NCI-H1694 (cell line): ENCODE measurements at places on chromosomes 6 and 20.

DNA sequence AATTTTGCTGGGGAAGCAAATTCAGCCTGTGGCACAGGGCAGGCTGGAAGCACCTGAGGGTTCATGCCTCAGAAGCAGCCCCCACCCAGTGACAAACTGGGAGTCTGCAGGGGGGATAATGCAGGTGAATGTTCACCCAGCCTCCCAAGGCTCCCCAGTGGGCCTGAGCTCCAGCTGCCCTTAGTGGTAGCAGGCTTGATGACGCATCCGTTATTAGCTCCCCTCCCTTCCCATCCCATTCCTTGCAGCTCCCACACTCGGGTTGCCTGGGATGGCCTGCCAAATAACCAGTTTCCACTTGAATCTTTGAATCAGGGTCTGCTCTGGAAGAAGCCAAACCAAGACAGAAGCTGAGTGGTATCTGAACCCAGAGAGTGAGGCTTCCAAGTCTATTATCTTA is 15.8 kb downstream of the KCNK15 start:
- DNase-seq, result no peak

DNA sequence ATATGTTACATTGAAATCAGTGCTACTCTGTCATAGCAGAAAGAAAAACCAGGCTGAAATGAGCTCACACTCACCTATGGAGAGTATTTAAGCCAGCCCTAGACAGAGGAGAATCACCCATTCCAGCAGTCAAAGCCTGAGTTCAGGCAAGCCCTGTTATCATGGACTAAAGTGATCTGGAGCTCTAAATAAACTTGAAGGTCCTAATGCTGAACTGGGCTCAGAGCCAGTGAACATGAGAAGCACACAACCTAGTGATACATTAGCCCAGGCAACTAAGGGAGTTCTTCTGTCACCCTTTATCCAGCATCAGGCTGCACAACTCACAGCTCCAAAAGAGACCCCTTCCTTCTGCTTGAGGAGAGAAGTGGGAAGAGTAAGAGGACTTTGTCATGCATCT is 425.0 kb downstream of the COL12A1 start:
- DNase-seq, result no peak

GRCh38 chr6:85483846-85484245 is 34.0 kb downstream of the NT5E start:
- no peak for DNase-seq

DNA sequence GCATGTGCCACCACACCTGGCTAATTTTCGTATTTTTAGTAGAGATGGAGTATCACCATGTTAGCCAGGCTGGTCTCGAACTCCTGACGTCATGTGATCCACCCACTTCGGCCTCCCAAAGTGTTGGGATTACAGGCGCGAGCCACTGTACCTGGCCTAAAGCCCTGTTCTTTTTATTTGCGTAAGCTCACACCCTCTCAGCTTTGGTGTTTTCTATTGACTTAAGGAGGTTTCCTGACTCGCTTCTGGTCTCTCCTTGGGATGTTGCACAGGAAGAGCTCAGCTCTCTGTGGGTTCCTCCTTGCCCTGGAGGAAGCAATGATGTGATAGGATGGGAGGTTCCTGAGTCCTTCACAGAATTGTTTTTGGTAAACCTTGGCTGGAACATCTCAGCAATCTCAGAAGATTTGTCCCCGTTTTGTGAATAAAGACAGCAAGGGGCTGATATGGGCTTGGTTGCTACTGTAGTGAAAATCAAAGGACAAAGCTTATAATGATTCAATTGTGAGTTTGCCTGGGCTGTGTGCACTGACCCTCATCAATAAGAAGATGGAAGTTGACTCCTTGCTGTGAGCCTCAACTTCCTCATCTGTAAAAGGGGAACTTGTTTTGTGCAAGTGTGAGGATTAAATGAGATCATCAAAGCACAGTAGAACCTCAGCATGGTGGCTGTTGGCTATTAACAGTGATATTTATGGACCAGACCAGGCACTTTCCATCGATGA is 27.0 kb downstream of the TOX2 start:
- DNase-seq, result no peak

DNA sequence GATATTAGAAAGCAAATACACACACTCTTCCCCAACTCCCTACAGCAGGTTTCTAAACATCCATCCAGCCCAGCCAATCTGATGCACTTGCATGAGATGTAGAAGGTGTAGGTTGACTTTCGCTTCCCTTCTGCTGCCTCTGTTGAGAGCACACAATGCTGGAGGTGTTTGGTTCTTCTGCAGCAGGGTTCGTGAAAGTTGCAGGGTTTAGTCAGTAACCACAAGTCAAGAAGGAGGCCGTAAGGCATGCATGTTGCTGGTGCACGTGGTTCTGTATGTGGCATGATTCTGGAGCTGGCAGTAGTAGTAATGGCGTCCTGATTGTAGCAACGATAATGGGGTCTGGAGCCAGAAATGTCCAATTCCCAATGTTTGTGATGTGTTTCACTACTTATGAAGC is 53.0 kb downstream of the DEK start:
- no peak for DNase-seq

DNA sequence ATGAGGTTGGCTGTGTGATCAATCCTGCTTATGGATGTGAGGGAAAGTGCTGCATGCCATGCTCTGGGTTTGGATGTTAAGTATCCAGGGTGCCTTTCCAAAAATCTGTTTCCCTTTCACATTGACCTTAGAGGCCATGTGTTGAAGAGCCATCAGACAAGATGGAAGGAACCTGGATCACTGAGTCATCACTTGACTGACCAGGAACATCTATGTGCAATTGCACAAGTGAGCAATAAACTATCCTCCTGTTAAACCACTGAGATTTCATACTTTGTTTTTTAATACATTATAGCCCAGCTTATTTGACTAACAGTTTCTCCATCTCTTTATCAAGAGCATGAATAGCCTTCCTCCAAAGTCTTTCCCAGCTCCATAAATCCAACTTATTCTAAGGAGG is 17.8 kb upstream of the TMEM14A start:
- no peak for DNase-seq

- no peak for DNase-seq
Measured at GRCh38 chr6:35312076-35312800, 14.6 kb downstream of the DEF6 start.

DNA sequence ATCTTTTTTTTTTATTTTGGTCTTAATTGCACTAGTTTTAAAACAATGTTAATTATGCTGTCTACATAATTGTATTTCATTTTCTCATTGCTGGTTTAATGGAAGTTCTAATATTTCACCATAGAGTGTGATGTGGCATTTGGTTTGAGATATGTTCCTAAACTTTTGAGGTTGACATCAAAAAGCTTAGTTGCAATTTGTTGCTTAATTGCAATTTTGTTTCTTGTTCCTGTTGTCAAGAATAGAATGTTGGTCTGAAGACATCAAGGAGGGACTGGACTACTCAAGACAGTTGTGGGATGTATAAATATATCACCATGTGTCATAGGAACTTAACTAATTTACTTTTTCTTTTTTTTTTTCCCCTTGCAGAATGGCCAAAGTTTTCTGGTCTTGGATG is 12.5 kb downstream of the HSF2 start:
- no peak for DNase-seq

DNA sequence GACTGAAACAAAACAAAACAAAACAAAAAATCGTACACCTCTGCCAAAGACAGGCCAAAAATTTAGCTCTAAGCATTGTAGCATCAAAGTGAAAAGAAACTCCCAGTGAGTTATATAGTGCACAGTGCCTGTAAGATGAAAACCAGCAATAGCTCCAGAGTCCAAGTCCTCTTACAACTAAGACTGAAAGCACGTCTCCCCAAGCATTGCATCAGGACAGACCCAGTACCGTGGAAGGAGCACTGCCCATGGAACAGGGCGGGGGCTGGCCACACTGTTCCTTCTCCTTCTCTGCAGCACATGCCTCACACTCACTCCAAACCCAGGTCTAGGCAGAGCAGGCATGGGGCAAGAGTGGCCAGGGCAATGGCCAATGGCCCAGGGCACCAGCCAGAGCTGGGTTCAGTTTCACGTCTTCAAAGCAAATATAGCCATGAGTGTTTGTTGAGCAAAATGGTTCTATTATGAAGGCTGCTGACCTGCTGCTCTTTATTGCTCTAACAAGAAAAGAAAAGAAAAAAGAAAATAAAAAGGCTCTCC is 72.2 kb upstream of the PBOV1 start:
- DNase-seq, result no peak

GRCh38 chr6:137291441-137291840 is 72.3 kb upstream of the IFNGR1 start:
- peak; percentile 7 for DNase-seq

- no peak for DNase-seq
Measured at GRCh38 chr6:101404775-101405174, 11.3 kb downstream of the GRIK2 start.

DNA sequence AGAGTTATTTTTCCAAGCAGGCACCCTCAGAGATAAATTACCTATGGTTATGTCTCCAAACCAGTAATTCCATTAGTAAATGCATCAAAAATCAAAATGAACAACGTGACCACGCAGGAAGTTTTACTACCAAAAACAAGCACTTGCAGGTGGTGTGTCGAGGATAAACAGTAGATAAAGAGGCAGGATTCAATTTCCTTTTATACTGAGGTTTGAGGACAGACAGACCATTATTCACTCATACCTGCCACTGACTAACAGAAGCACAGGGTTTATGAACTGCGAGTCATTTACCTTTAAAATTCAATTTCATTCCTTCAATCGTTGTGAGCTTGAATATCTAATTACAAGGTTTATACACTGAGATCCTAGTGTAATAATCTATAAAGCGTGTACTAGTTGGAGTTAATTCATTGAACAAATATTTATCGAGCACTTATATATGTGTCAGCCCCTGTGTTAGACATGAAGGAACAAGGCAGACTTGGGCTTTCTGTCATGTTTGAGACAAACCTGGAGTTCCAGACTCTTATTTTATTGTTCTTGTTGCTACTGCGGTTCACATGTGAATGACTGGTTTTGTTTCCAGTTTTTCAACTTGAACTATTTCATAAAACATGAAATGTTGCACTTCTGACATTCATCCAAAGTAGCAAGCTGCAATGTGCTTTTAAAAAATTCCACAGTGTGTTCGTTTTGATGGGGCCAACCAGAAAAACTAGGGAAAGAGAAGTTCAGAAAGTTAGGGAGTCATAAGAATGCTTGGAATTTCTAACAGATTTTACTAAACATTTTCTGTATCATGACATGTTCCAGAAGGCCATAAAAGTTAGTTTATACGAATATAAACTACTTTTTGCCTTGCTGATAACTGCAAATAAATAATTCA is 205.6 kb downstream of the UST start:
- no peak for DNase-seq

DNA sequence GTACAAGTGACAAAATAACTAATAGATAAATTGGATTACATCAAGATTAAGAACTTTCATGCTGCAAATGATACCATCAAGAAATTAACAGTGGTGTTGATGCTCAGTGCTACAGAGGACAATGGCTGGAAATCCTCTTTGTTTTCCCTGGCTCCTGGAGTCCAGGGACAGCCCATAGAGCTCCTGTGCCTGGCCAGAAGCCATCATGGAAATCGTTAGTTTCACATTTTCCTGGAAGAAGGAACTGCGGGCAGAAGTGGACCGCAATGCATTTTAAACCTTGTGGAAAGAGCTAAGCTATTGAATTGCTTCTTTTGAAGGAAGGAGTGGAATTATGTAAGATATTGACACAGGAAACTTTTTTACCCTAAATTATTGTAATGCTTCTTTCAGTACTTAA is 276.0 kb downstream of the GJA1 start:
- no peak for DNase-seq

- no peak for DNase-seq
Measured at GRCh38 chr6:34472425-34472824, 6.5 kb downstream of the PACSIN1 start.

- DNase-seq, result no peak
Measured at GRCh38 chr6:77972334-77972733, 319.5 kb downstream of the MEI4 start.

- no peak for DNase-seq
Measured at GRCh38 chr6:3782876-3783832, 31.6 kb upstream of the PXDC1 start.

- DNase-seq, result no peak
Measured at GRCh38 chr20:31515775-31516107, 1.5 kb downstream of the HM13 start.

- no peak for DNase-seq
Measured at GRCh38 chr6:9610620-9611415, 804.1 kb downstream of the TFAP2A start.

GRCh38 chr20:1686151-1686748 is 28.7 kb upstream of the SIRPG start:
- DNase-seq, result no peak

GRCh38 chr6:30828027-30828962 is 56.0 kb upstream of the DDR1 start:
- DNase-seq, result peak; percentile 85

GRCh38 chr6:87668013-87668412 is 34.0 kb downstream of the AKIRIN2 start:
- DNase-seq, result no peak

DNA sequence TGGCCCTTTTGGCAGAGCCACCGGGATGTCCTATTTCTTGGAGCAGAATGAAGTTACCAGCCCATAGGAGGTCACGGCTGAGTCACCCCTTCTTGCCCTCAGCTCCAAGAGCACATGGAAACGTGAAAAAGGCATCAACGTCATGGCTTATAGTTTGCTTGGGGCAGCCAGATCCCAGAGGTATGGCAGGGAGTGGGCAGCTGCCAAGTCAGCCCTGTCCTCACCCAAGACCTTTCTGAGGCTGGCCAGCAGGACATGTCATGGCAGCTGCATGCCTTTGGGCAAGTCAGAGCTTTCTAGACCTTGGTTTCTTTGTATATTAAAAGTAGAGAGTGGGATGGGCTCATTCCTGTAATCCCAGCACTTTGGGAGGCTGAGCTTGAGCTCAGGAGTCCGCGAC is 8.2 kb upstream of the MDFI start:
- DNase-seq, result no peak

DNA sequence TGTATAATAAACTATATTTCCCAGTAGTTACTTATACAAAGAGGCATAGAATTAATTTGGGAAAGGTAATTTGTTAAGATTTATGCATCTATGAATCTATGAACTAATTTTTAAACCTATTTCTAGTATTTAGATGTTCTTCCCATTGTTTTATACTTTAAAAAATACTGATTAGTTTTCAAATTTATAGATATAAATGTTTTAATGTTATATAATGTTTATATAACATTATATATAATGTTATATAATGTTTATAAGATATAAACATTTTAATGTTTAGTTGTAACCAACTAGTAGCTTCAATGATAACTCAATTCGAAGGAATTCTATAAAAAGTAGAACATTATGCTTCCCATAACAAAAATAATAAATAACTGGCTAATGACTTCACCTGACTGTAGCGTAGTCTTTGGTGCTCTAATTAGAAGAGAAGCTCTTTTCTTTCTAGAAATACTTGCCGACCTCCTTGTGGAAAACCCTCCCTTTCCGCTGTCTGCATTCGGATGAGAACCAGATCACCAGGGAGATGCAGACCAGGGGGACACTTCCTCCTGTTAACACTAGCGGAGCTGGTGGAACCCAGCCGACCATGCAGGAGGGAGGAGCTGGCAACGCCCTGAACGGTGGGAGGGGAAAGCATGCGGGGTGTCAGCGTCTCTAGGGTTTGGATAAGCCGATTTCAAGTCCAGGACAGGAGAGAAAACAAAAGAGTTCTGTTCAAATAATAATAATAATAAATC is 158.4 kb downstream of the OR2B2 start:
- DNase-seq, result peak; percentile 68

GRCh38 chr6:21915707-21916260 is 322.2 kb downstream of the SOX4 start:
- no peak for DNase-seq

GRCh38 chr6:80170433-80170832 is 64.0 kb downstream of the BCKDHB start:
- no peak for DNase-seq
